HS-5 (cell line): ENCODE measurements at places on chromosomes 1 and 21.

DNA sequence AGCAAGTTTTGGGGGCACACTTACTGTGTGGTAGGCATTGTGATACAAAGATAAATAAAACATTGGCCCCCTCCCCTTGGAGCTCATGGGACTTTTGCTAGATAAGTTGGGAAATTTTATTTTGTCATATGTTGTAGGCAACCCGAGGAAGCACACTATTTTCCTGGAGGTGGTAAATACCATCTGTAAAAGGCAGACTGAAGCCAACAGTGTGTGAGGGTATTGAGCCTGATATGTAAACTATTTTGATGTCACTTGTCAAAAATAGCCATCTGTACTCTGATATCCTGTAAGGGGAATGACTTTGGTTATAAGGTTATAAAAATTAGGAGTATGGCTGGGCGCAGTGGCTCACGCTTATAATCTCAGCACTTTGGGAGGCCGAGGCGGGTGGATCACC lies 30.6 kb downstream of the VANGL2 start:
- no peak for DNase-seq

GRCh38 chr21:46561445-46562090 lies 43.3 kb downstream of the S100B start:
- no peak for DNase-seq

DNA sequence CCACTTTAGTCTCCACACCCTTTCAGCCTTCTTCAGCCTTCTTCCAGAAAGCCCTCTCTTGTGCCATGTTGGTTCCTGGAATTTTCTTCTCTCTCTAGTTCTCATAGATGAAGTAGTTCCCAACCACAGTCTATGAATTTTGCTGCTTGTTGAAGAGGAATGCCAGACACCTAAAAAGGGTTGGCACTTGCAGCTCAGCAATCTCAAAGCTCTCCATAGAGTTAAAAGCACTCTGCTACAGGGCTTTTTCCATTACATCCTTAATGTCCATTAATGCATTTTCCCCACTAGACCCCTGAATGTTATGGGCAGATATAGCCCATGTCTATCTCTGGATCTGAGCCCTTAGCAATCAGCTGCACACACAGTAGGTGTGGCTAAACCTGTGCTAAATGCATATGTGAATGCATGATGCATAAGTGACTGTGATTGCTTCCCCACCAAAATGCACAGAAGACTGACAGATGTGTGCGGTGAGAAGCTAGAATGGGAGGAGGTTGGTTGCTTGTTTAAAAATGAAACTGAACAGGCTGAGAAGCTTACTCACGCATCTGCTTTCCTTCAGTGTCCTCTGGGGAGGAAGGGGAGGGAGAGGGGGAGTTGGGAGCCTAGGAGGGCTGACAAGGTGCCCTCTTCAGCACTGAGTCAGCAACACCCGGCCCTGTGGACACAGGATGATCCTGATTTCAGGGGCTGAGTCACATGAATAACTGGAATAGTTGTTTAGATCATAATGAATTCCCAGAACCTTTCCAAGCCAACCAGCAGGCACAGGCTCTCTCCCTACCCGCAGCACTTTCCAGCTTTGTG lies 146.1 kb upstream of the FGGY start:
- peak; percentile 99 for DNase-seq

- DNase-seq = no peak
Observed at GRCh38 chr1:109817881-109818270, 54.2 kb upstream of the EPS8L3 start.

- DNase-seq = no peak
Observed at GRCh38 chr1:25651824-25652741, 35.5 kb downstream of the MAN1C1 start.

DNA sequence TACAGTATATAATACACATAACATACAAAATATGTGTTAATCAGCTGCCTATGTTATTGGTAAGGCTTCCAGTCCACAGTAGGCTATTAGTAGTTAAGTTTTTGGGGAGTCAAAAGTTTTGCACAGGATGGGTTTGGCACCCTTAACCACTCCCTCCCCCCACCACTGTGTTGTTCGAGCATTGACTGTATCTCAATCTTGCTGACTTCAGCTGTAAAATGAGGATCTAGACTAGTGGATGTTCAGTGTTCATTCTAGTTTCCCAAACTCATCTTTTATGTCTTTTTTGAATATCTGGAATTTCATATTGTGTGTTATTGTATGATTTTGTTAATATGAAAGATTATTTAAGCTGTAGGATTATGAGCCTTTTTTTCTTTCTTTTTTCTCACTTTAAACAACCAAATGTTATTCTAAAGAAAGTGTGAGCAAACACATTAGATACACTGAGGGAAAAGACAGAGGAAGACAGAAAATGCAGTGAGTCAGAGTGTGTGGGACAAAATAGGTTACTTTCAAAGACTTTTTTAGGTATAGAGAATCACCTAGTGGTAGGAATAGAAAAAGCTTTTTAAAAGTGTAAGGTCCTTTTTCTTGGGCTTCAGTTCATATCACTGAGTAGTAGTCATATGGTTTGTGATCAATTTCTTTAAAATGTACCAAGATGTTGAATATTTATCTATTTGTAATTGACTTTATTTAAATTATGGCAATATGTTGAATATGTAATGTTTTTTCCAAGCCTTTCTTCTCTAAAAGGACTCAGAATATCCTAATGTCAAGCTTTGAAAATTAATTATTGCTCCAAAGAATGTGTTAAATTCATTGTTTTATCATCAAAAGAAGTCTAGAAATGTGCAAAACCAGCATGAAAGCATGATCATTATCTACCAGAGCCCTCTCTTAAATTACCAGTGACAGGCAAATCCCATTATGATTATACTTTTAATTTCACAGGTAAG lies 17.9 kb upstream of the CENPF start:
- DNase-seq = no peak

DNA sequence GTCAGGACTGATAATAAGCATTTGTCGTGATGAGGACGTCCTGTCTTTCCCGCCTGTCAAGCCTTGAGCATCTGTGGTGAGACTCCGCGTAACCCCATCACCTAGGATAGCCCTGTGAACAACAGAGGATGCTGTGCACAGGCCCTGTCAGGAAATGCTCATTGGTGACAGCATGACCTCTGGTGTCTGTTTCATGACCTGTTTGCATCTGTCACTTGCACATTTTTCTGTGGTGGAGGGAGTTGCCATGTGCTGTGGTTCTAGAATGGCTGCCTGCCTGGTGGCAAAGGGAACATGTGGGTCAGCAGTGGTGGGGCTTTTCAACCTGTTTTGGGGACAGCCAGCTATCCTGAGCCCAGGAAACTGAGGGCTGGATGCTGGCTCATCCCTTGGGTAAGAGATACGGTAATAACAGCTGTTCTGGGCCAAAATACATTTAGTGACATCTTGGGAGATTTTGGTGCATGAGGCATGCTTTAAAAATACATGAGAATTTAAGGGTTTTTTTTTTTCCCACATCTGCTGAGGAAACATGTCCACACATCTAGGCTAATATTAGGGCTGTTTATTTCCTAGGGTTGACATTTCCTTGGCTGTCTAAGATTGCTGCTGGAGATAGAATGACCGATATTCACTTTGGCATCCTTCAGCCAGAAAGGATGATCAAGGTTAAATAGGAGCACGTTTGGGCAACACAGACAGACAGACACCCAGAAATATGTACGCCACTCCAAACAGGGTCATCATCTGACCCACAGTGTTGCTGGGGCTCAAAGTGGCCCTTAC lies 52.9 kb downstream of the KCNC4 start:
- DNase-seq = no peak

- DNase-seq = no peak
Observed at GRCh38 chr1:51621161-51621560, 4.3 kb downstream of the OSBPL9 start.

- no peak for DNase-seq
Observed at GRCh38 chr1:173297798-173298391, 90.8 kb upstream of the TNFSF4 start.

- no peak for DNase-seq
Observed at GRCh38 chr1:230011333-230012092, 55.5 kb upstream of the GALNT2 start.

DNA sequence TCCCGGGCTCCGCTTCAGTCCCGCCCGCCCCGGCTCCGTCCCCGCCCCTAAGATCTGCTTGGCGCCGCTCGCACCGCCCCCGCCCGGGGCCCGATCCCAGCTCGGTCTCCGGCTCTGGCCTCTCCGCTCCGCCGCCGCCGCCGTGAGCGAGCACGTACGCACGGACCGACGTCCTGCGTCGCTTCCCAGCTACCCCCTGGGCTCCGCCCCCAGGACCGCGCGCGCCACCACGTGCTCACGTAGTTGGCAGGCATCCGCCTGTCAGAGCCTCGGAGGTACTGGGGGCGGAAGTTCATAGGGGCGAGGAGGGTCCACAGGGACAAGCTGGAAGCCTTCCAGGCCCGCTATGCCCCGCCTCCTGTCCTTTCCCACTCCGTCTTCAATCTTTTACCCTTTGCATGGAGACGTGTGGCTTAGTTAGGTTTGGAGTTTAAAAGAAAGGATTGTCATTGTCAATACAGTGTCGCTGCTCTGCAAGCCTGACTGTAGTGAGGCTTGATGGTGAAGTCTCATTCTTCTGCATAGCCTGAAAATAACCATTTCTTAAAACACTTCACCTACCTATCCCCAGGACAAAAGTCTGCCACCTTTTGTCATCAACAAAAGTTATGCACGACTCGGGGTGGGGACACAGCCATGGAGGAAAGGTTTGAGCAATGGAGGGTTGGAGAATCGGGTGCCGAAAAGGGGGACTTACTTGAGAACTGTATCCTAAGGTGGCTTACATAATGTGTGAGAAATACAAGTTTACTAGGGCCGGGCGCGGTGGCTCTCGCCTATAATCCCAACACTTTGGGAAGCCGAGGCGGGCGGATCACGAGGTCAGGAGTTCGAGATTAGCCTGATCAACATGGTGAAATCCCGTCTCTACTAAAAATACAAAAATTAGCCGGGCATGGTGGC lies at the start of gene CLK2:
TSS of gene CLK2 (minus strand) at position 162 of the 903 bp plus-strand sequence. CDS start 2,527 bp downstream, outside the sequence.
- peak; percentile 50 for DNase-seq

GRCh38 chr1:228944935-228945371 lies 209.7 kb downstream of the RHOU start:
- no peak for DNase-seq

GRCh38 chr1:86018283-86018923 lies 138.2 kb downstream of the COL24A1 start:
- DNase-seq = peak; percentile 22

DNA sequence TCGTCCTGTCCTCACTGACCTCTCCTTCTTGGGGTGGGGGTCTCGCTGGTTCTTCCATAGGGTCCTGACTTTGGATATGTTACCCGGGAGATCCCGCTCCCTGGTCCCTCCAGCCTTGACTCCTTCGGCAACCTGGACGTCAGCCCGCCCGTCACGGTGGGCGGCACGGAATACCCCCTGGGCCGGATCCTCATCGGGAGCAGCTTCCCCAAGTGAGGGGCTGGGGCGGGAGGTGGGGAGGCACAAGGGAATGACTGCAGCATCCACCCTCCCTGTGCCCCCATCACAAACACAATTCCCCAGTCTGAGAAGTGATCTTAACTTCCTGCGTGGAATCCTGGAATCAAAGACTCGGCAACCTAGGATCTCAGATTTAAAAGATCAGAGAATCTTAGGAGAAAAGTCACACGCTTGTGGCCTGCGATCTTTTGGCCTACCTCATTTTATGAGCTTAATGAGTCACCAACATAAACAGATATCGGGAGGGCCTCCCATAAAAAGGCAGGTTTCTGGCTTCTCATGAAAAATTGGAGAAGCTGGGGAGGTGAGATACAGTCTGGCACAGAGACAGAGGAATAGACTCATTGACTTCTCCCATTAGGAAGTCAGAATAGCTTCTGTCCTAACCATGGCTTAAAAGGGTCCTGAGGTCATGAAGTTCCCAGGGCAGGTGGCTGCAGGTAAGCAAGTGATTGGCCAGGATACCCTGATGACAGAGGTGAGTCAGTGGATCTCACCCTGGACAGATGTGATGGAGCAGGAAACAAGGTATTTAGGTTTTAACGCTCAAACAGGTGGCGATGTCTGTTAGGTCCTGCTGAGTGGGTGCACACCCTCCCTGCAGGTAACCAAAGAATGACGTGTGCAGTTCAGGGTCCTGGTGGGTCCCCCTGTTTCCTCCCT lies 15.9 kb upstream of the PADI3 start:
- DNase-seq = peak; percentile 78
